ENCODE measurements at places on chromosomes 5 and 9.
A peak's percentile ranks its signal among the peaks of the same experiment; 100 is the strongest.

- peak; percentile 7 for ATAC-seq
Measured at GRCh38 chr5:36152324-36153297, 700 bp downstream of the SKP2 start.

DNA sequence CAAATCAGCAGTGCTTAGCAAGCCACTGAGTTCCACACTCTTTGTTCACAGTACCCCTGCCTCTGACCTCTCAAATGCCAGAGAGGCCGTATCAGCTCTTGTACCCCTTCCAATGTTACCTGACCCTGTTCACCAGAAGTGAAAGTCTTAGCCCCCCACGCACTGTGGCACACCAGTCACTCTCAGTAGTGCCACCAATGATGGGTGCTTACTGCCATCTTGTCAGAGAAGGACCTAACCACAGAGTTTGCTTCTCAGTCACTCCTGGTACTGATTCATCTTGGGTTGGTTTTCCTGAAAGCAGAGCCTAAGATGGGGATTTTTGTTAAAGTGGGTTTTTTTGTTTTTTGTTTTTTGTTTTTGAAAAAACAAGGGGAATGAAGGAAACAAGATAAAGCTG is 28.8 kb upstream of the PANK3 start:
- no peak for ATAC-seq

DNA sequence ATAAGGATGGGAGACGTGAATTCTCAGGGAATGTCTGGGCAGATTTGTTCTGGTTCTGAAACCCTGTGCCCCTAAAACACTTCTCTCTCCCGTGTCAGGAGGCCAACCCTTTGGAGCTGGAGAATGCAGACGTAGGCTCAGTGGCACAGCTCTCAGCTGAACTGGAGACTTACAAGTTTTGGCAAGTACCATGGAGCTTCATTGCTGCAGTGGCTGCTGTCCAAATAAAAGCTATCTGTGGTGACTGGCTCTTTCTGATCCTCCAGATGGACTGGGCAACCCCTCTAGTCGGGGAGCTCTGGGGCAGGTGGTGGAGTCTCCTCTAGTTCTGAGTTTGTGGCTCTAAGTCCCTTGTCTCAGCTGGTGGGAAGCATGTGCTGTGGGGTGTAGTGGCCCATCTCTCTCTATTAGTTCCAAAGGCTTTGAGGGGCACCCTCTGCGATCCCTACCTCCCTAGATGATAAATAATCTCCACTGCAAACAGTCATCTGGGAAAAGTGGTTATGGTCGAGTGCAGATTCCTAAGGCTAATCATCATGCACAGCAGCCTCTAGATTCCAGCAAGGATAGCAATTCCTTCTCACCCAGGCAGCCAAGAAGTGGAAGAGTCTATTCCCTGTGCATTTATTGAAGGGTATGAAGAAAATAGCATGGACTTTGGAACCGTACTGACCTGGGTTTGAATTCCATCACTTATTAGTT is 204.2 kb upstream of the KLF4 start:
- ATAC-seq = no peak

DNA sequence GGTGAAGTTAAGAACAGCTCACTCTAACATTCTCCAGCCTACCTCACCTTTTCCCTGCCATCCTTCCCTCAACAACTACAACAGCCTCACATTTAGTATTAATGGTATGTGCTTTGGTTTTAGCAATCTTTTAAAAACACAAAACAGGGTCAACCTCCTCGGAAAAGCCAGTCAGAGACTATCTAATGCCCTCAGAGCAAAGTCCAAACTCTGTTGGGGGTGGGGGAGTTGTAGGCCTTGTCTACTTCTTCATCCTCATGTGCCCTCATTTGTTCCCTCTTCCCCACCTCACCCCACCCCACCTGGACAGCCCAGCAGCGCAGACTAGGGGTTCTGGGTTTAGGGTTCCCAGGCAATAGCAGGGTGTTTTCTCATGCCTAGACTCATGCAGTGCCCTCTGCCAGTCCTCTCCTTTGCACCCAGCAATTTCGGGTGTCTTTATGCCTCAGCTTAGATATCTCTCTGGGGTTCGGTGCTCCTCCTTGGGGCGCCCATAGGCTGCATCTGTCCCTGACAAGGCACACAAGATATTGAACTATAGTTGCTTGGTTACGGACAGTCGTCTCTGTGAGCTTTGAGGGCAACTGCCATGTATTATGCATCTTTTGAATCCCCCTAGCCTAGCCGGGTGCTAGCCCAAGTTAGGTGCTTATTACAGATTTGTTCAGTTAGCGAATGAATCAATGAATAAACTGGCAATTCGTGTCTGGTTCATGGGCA is 762 bp upstream of the TCOF1 start:
- ATAC-seq = no peak

GRCh38 chr9:76302947-76303550 is 91.2 kb downstream of the RFK start:
- ATAC-seq = no peak

- no peak for ATAC-seq
Measured at GRCh38 chr5:80437326-80437725, 29.5 kb downstream of the ZFYVE16 start.

DNA sequence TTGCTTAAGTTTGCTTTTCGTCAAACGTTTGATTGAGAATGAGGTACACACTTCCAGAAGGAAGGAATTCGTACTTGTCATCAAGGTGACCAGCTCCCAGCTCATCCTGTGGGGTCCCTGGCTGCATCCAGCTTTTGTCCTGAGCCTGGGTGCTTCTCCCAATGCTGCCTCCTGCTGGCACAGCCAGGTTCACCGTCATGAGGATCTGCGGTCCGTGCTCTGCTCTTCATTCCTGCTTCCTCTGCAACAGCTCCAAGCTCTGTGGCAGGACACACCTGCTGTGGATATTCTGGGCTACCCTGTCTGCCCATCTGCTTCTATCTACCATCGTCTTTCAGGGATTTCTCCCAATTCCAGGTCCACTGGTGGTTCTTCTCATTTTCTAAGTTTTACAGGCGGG is 13.3 kb upstream of the UBE2QL1 start:
- ATAC-seq = no peak
